ENCODE measurements at places on chromosomes 11 and 22. TPM values are rescaled to one million over a fixed set of nuclear protein-coding genes. Genes with fewer than 3 reads are reported as not detected.

Gene CHRM1
- 0.04 TPM for total RNA-seq

Gene MICAL3
- 21.9 TPM for total RNA-seq

Gene TNNT3
- total RNA-seq = 4,749 TPM

Gene PDGFB
- 9.7 TPM for total RNA-seq

Gene RAC2
- total RNA-seq = 2.4 TPM

Gene CASP1
- total RNA-seq = 7.0 TPM

Gene RIMBP3C
- total RNA-seq = 0.40 TPM

Gene C22orf23
- 0.18 TPM for total RNA-seq

Gene GAB4
- total RNA-seq = not detected

Gene MOV10L1
- total RNA-seq = 0.40 TPM

Gene ZNRF3
- 5.5 TPM for total RNA-seq

Gene EHF
- total RNA-seq = not detected

Gene OR2AT4
- total RNA-seq = not detected

Gene SHANK2
- 1.1 TPM for total RNA-seq

Gene OR8D1
- not detected for total RNA-seq

Gene NXPE1
- total RNA-seq = not detected

Gene MUC2
- not detected for total RNA-seq

Gene SCN3B
- 12.8 TPM for total RNA-seq

Gene APOBEC3A
- 0.13 TPM for total RNA-seq

Gene ACR
- total RNA-seq = 0.09 TPM

Gene FAM83F
- 0.09 TPM for total RNA-seq

Gene HDAC10
- 11.5 TPM for total RNA-seq

Gene PRG3
- total RNA-seq = 0.22 TPM

Gene ART5
- total RNA-seq = 3.2 TPM

Gene RGL4
- 0.13 TPM for total RNA-seq

Gene NAALADL1
- total RNA-seq = 13.6 TPM

Gene UNC93B1
- total RNA-seq = 5.0 TPM

Gene KDM2A
- 32.1 TPM for total RNA-seq

Gene MUC5B
- total RNA-seq = not detected

Gene OR51B5
- 0.31 TPM for total RNA-seq

Gene C11orf98
- 33.4 TPM for total RNA-seq
